ENCODE measurements at places on chromosomes 16 and 17.

DNA sequence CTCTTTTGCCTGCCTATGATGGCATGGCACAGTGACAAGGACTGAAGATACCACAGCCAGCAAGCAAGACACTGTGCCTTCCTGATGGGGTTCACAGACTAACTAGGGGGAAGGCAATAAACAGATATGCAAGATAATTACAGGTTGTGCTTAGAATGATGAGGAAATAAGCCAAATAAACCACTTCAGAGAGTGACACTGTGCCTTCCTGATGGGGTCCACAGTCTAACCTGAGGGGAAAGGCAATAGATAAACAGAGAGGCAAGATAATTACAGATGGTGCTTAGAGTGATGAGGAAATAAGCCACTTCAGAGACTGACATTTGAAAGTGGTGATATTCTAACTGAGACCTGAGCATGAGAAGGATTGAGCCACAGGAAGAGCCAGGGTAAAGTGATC, 84.2 kb downstream of the HS3ST2 start:
- no peak for DNase-seq

GRCh38 chr17:78873519-78874340, 29.3 kb downstream of the CEP295NL start:
- DNase-seq, result no peak

DNA sequence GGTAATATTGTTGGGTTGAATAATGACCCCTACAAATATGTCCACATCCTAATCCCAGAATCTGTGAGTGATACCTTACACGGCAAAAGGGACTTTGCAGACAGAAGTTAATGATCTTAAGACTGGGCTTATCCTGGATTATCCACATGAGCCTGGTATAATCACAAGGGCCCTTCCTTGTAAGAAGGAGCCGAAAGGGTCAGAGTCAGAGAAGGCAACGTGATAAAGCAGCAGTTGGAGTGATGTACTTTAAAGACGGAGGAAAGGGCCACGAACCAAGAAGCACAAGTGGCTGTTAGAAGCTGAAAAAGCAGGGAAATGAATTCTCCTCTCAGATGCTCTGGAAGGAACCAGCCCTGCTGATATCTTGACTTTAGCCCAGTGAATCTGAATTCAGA, 137.8 kb downstream of the UTP18 start:
- DNase-seq, result no peak

- no peak for DNase-seq
Observed at GRCh38 chr16:84314373-84314772, 19.7 kb downstream of the WFDC1 start.

DNA sequence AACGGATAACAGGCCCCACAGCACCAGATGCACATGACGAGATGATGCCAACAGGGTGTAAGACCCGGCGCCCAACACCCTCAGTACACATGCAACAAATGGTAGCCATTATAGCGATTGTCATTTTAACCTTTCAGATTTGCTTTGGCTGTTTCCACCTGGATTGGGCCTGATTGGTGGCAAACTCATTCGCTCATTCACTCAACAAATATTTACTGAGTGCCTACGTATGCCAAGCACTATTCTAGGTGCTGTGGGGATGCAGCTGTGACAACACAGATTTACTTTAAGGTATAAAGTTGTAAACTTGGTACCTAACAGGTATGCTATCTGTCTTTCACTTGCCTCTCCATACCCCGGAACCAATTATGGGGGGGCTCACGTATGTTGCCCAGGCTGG, 66.8 kb downstream of the SRCIN1 start:
- DNase-seq, result no peak

- DNase-seq, result no peak
Observed at GRCh38 chr17:12866244-12866643, 76.9 kb downstream of the ARHGAP44 start.

GRCh38 chr17:60388742-60389141, 3.2 kb downstream of the USP32 start:
- no peak for DNase-seq

GRCh38 chr16:15950161-15950854, 892 bp downstream of the ABCC1 start:
- no peak for DNase-seq

DNA sequence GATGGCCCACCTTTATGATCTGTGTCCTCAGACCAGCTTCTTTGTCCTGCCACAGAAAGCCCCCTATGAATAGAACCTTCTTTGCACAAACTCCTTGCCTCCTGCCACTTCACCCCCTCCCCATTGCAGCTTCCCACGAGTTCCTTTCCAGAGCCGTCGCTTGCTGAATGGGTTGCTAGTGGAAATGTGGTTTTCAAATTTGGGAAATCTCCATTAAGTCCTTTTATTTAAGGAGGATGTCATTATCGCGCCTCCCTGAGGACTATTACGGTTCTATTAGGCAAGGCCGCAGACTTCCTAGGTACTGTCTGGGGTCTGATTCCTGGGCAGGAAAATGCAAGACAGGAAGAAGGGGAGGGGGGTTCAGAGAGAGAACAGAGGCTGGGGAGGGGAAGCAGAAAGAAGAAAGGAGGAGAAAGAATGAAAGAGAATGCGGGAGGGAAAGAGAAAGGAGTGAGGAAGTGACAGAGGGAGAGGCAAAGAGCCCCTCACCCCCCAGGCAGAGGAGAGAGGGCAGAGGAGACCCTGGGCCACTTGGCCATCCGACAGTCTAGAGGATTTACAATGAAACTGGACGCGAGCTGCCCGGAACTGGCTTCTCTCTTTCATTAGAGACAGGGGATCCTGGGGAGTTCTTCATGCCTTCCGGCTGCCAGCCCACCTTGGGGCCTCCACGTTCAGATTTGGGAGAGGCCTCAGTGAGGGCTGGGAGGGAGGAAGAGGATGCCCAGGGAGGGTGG, 31.7 kb upstream of the ETV4 start:
- no peak for DNase-seq

DNA sequence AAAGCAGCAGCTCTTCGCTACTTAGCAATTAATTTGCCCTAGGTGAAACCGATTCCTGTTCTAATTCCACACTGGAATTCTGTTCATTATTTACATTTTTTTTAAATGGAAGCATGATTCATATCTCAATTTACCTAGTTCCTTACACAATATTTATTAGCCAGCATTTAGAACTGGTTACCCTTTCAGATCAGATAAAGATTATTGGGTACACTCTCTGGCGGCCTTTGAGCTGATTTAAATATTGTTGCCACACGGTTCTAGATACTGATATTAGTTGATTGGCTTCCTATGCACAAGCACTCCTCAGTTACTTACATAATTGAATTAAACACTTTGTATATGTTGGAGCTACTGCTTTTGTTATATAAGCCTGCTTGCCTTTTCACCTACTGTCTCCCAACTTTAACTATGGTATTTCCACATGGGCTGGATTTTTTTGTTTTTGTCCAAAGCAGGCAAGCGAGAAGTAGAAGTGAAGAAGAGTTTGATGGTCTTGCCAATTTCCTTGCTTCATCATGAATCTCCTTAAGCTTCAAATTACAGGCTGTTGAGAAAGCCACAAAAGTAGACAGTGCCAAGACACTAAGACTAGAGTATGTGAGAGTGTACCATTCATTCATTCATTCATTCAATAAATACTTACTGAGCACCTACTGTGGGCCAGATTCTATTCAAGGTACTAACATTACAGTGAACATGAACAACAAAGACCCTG, 3.9 kb upstream of the ALDH3A2 start:
- DNase-seq, result no peak

- DNase-seq, result no peak
Observed at GRCh38 chr16:86338403-86339115, 171.8 kb upstream of the FOXF1 start.

DNA sequence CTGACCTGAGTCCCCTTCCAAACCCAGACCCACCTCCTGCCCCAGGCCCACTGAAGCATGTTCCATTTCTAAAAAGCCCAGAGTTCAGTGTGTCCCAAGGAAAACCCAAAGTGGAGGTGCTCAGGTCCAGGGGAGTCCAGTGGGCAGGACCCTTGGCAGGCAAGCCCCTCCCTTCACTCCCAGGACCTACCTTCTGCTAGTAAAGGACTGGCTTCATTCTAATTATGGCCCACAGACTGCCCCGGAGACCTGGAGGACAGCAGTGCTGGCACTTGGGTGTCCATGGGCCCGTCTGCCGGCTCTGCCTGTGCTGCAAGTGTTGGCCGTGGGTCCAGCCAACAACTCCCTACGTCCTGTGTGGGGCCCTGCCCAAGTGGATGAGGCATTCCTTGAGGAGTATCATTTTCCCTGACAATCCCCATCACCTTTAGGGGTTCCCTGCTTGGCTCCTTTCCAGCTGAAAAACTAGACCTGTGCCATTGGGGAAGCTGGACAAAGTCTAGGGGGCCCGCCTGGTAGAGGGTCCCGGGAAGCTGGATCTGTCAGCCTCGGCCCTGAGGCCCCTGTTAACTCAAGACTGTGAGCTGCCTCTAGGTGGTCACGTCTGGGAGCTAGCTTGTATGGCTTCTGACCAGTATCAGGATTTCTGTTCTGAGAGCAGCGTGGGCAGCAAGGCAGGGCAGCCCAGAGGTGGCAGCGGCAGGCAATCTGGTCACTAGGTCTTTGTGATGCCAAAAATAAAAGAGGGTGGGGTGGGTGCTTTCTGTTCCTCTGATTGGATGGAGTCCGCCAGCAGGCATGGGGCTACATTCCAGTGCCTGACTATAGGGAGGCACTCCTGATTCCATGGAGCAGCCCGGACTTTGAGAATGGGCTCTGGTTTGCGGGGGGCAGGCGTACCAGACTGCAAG, 8.2 kb downstream of the CBX2 start:
- no peak for DNase-seq

GRCh38 chr17:59349178-59349577, 17.7 kb downstream of the YPEL2 start:
- DNase-seq, result no peak

DNA sequence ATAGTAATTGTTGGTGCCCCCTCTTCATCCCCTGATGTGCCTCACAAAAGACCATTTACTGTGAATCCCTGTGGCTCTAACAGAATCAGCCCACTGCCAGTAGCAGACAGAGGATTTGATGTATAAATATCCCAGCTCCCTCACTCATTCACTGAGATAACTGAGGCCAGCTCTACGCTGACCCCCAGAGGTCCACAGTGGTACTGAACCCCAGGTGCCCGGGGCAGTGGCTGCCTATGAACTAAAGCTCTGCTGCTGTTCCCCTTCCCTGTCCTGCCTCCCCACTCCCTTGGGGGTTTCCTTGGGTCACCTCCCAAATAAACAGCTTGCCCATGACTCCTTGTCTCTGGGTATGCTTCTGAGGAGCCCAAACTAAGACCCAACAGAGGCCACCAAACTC, 295.8 kb downstream of the FOXL1 start:
- no peak for DNase-seq

DNA sequence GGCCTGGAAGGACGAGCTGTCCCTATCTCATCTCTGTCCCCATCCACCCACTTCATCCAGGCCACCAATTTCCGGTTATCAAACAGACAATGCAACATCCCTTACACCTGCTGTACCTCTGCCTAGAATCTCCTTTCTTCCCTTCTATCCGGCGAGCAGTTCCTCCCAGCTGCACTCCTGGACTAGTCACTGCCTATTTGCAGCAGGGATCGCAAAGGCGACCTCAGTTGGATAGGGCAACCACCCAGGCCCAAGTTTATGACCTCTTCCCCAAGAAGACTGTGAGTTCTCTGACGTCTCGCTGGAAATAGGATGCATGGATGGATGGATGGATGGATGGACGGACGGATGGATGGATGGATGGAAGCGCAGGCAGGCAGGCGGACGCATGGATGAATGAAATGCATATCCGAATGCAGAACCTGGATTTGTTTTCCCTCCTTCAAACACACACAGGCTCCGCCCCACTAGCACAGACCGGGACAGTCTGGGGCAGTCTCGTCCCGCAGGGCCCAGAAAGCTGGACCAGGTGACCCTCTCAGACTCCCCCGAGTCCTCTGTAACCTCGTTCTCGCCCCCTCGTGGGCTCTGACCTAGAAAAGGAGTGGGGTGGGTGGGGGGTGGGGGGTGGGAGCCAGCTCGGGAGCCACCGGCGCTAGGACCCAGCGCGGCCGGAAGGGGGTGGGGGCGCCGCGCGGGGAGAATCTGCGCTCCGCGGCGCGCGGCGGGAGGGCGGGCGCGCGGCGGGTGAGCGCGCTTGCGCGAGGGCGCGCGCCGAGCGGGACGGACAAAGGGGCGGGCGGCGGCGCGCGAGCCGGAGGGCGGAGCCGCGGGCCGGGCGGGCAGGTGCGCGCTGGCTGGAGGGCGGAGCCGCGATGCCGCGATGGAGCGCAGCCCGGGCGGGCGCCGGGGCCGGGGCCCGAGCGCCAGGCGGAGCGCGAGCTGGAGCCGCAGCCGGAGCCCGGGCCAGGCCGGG, at the start of gene SBK1:
Gene SBK1 (plus strand): TSS at position 875 of the 976 bp plus-strand sequence. CDS start 24,867 bp downstream, outside the sequence.
- no peak for DNase-seq

- no peak for DNase-seq
Observed at GRCh38 chr16:86501989-86502855, 8.1 kb upstream of the FOXF1 start.

DNA sequence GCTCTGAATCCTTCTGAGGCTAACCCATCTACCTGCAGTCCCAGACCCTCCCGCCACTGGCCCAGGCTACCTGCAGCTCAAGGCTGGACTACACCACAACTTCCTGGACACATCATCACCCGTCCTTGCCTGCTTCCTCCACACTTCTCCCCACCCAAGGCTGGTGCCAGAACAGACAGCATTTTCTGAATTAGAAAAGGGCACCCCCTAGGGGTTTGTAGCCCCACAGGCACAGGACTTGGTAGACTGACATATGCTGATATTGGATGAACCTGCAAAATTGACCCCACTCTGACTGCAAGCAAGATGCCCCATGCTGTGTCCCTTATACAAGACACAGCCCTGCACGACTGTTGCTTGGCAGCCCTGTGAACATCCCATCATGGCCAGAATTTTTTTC, 271.5 kb upstream of the C16orf82 start:
- DNase-seq, result no peak

- DNase-seq, result no peak
Observed at GRCh38 chr16:832652-833336, 32.3 kb upstream of the GNG13 start.

DNA sequence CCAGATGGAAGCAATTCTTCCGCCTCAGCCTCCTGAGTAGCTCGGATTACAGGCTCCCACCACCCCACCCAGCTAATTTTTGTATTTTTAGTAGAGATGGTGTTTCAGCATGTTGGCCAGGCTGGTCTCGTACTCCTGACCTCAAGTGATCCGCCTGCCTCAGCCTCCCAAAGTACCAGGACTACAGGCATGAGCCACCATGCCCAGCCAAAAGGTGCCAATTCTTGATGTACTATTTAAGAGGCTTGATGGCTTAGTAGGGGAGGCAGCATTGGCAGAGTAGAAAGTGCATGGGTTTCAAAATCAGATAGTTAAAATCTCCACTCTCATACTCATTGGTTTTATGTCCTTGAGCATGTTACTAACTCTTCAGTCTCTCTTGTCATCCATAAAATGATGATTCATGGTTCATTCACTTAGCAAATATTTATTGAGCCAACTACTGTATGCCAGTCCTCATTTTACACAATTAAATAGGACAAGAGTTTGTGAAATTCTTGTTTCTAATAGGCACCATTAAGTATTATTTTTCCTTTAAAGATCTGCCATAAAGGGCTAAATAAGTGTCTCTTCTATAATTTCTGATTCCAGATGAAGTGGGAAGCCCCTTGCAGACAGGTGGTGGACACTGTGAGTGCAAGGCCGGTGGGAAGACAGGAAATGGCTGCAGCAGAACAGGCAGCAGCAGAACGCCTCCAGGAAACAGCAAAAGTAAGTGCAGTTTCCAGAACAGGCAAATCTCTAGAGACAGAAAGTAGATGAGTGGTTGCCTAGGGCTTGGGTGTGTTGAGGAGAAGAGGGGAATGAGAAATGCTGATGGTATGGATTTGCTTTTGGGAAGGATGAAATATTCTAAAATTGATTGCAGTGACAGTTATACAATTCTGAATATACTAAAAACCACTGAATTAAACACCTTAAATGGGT, 8.2 kb upstream of the RPL27 start:
- no peak for DNase-seq

- no peak for DNase-seq
Observed at GRCh38 chr17:17500999-17501605, 4.9 kb upstream of the RASD1 start.

All from cerebellar nuclear complex (tissue), 1 donor.